ENCODE measurements at places on chromosomes 2 and 18.
A peak's percentile ranks its signal among the peaks of the same experiment; 100 is the strongest.

DNA sequence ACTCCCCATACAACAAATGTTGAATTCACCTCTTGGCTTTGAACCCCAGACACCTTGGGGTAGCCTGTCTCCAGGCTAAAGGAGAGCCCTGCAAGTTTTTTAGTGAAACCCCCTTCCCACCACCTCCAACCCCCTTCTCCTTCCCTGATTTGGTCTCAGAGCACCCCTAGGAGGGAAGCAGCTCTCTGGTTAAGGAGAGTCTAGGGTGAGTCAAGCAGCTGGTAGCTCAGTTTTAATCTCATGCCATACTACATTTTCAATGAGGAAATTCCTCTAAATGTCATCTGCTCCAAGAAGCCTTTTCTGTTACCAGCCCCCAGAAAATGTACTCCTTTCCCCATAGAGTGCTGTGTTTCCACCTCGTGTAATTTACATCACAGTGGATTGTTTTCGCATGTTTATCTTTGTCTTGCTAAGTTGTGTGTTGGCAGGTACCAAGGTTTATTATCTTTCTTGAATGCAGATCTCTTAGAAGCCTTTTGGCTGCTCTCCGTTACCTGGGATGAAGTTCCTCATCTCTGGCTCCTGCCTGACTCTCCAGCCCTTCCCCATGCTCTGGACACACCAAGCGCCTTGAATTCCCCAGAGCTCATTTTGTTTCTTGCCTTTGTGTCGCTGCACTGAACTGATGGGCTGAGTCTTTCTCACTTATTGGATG lies 82.2 kb downstream of the ASAP2 start:
- DNase-seq: no peak

DNA sequence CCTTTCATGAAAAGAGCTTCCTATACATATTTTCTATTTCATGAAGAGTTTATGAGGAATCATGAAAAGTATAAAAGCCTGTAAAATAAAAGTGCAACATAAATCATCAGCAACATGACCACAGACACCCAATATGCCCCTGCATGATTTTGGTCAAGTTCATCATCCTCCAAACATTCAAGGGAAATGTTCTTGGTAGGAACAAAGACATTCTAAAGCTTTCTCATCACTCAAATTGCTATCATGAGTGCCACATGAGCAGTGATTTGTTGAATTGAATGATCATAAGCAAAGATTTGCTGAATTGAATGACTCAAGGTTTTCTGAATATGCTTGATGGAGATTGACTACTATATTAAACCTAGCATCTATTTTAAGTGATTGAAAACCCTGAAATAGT lies 172.2 kb downstream of the MBD2 start:
- no peak for DNase-seq

- no peak for DNase-seq
Measured at GRCh38 chr2:73730810-73731209, 6.3 kb downstream of the TPRKB start.

- DNase-seq: no peak
Measured at GRCh38 chr2:164974221-164974620, 18.9 kb upstream of the SLC38A11 start.

- no peak for DNase-seq
Measured at GRCh38 chr2:215010390-215010789, 128.0 kb downstream of the ABCA12 start.

GRCh38 chr2:129224486-129224885 lies 755.0 kb upstream of the RAB6C start:
- no peak for DNase-seq

- no peak for DNase-seq
Measured at GRCh38 chr2:6885968-6886367, 8.4 kb downstream of the RSAD2 start.

DNA sequence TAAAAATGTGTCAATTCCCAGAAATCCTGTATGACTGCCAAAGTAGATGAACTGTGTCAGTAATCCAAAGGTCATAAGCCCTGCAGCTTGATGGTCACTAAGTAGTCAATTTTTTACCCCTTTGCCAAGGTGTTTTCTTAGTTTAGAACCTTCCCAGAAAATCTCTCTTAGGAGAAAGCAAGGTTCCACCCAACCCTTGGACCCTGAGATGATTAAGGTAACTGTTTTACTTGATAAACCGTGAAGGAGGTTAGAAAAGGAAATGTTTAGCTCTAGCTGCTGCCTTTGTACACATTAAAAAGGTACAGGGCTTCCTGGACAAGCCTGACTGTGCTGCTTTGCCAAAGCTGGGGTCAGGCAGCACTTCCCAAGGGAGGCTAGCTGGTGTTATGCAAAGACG lies 24.4 kb upstream of the LRP2 start:
- DNase-seq: no peak

DNA sequence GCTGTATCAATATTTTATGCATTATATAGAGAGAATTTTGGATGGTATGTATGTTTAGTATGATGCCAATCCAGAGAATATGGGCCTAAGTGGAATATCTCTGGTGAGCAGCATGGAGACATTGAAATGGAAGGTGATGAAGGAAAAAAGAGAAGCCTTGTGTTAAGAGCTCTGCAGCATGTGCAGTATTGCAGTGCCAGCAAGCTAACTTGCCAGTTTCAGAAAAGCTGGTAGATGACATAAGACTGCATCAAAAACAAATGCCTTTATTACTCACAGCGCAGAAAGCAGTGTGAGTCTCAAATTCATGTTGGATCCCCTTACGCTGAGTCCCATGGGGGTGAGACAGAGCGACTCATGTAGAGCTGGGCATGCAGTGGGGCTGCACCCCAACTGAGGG lies 280.2 kb downstream of the CTNNA2 start:
- no peak for DNase-seq

DNA sequence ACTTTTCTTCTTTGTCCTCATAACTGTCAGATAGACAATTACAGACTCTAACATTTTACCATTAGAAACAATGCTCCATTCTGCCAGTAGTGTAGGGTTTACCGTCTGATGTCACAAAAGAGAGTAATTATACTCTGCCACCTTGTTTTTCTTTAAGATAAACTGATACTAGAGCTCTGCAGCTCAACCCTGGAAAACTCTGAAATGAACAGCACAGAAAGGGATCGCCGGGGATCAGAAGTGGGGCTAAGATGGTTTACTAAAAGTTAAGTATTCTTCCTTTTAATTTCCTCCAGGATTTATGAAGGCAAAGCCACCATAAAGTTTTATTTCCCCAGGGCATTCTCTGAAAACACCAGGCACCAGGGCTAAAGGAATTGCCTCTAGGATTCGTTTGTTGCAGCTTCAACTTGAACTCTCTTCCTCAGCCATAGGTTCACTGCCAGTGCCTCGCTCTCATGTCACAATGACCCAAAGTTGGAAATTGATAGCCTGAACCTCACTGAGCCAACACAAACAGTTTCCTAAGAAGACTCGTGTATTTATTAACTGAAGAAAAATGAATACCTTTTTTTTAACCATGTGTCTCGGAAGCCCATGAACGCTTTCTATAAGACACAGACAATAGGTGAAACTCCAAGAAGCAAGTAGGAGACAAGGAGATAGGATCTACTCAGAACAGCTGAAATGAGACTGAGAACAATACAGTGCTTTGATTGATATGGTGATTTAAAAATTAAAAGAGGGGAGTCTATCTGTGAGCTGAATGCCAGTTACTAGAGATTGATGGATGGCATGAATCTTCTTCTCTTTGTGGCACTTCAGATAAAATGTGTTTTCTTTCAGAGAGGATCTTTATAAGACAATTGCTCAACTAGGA lies 121.5 kb upstream of the SPATS2L start:
- no peak for DNase-seq

GRCh38 chr2:101296371-101296770 lies 12.1 kb downstream of the RNF149 start:
- no peak for DNase-seq

- DNase-seq: peak; percentile 30
Measured at GRCh38 chr2:2960441-2961133, 417.0 kb downstream of the EIPR1 start.

- no peak for DNase-seq
Measured at GRCh38 chr2:134782792-134783191, 55.6 kb upstream of the ACMSD start.

GRCh38 chr2:145085612-145086011 lies 565.7 kb upstream of the ZEB2 start:
- DNase-seq: no peak

GRCh38 chr2:109031476-109032228 lies 42.6 kb upstream of the EDAR start:
- no peak for DNase-seq

DNA sequence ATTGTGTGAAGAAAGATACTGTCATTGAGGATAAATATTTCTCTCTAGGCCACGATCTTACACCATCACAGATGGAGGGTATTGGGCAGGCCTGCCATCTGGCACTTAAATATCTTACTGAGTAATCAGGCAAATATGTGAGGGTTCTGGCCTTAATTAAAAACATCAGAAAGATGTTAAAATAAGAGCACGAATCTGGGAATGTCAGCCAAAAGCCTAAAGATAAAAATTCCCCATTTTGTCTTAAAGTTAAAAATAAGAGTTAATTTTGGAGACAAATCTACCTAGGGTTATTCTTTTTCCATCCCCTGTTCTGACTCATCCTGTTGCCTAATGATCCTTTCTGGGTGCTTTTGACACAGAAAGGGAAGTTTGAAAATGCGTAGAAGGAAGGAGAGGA lies 121.0 kb downstream of the SUCLG1 start:
- peak; percentile 74 for DNase-seq

GRCh38 chr2:40440835-40441234 lies 11.1 kb downstream of the SLC8A1 start:
- no peak for DNase-seq

DNA sequence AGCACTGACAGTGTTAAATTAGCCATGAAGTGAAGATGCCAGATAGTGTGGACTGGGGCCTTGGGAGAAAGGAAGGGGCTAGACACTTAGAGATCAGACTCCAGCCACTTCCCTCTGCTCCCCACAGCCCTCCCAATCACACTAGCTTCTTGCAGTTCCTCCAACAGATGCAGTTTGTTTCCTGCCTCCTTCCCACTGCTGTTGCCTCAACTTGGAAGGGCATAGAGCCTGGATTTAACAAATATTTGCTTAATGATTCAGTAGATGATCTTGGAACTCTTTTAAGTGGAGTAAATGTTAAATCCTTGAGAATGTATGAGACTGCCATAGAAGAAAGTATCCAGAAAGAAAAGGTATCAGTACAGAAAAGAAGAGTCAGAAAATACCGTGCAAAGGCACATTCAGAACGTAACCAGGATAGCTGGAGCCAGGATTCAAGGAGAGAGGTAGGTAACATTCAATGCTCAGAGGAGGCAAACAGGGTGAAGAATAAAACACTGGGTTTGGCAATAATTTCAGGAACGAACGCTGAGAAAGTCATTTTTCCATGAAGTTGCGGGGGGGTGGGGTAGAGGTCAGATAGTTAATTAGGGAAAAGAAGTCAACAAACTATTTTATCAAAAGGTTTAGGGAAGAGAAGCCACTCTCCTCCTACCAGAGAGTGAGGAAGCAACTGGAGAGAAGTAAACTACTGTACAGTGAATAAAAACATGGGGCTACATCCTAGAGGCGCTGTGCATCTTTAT lies 1.3 kb upstream of the BZW1 start:
- no peak for DNase-seq

DNA sequence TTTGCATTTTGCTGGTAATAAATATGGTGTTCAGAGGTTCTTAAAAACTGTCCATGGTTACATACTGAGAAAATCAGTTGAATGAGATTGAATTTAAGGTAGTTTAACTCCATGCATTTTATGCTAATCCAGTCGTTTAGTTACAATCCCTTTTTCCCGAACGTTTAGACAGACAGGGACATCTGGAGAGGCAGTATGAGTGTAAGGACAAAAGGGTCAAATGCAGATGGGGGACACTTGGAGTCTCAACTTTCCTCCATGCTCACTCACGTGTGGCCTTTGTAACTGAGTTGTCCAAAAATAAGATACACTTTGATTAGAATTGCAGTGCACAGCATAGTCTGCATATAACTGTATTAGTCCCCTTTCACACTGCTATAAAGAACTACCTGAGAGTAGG lies 63.9 kb downstream of the RDH14 start:
- no peak for DNase-seq

DNA sequence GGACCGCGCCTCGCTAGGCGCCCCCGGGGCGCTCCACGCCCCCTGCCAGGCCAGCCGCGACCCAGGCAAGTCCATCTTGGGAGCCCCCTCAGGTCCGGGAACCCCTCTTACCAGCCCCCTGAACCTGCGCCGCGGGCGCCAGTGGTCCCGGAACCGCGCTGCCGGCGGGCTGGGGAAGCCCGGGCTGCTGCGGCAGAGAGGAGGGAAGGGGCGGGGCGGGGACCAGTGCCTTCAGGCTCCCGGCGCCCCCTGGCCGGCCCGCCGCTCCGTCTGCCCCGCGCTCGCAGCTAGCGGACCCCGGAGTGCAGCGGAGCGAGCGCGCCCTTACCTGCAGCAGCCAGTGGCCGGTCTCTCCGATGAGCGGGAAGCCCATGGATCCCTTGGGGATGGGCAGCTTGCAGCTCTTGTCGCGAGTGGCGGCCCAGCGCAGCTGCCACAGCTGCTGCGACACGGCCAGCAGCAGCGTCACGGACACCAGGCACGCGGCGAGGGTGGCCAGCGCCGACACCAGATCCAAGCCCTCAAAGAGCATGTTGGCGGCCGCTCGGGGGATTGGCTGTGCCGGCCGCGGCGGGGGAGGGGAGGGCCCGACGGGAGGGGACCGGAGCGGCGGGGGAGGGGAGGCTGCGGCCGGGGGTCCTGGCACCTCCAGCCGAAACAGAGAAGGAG lies at the start of gene CYP26B1:
Gene CYP26B1, minus strand, starts transcription at position 560 of the 669 bp plus-strand sequence. Its CDS starts 28 bp downstream, at position 532.
- no peak for DNase-seq

GRCh38 chr2:6448893-6449292 lies 416.8 kb downstream of the CMPK2 start:
- no peak for DNase-seq

DNA sequence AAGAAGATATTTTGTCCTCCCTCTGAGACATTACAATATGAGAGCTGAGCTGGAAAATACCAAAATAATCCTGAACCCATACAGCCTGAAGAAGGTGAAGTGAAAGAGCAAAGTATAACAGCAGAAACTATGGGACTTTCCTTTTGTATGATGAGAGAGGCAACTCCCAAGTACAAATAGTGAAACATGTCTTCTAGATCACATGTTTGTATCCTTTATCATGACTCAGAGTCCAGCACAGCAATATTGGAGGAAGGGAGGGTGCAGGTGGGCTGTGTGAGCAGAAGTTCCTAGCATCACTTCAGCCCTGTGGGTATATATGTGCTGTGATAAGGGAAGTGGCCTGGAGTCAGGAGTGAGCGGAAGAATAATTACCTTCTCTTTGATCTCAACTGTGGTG lies 265.6 kb upstream of the NRXN1 start:
- DNase-seq: no peak

- no peak for DNase-seq
Measured at GRCh38 chr18:11322006-11322405, 172.6 kb upstream of the PIEZO2 start.

GRCh38 chr18:67476585-67476984 lies 39.9 kb downstream of the DSEL start:
- DNase-seq: peak; percentile 49

DNA sequence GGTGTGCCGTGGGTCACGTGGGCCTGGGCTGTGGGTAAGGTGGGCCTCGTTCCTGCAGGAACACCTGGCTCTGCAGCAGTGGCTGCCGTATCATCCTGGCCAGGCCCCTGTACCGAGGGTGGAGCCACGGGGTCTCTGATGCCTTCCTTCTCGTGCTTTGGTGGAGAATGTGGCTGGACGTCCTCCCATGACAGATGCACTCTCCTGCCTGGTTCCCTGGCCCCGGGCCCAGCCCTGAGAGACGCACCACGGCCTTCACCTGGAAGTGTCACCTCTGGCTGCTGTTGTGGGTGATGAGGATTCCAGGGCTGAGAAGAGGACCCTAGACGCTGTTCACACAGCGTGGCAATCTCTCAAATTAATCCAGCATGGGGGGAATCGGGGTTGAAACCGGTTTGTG lies 49.5 kb downstream of the NFATC1 start:
- DNase-seq: no peak
